Endothelial cell (in vitro differentiated cells): ENCODE measurements at places on chromosomes 2 and 18. TPM values are rescaled to one million over a fixed set of nuclear protein-coding genes. Genes with fewer than 3 reads are reported as not detected.

Gene PID1
- total RNA-seq: not detected

Gene AQP12A
- not detected for total RNA-seq

Gene GALNT13
- total RNA-seq: 26.3 TPM

Gene ZNF385B
- total RNA-seq: 0.49 TPM

DNA sequence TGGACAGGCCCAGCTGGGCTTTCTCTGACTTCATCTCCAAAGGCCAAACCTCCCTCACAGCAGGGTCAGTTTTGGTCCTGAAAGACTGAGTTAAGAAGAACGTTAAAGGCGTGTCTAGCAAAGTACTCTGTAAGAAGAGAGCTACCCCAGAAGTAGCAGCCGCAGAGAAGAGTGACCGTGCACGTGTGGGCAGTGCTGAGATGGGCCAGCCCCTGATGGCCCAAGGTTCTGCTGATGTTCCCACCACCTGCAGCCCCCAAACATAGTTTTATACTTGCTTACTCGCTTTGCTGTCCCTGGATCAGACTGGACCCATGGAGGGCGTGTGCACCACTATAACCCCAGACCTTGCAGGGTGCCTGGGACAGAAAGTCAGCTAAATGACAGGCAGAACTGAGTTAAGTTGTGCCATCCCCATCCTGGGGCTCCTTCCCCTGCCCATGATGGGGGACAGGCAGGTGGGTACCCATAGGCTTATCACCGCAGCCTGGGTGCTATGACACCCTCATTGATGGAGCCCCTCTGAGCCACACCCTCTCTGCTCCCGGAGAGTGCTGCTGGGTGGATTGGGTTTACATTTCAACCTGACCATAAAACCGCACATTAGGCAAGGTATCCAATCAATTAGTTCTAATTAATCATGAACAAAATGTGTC lies 367.3 kb upstream of the HS6ST1 start:
- no peaks in the 10 kb centered on the region for H3K36me3 ChIP-seq
- no peak overlapping the region for H3K4me3 ChIP-seq
- no peaks in the 10 kb centered on the region for H3K4me1 ChIP-seq
- peaks cover 5% of the 10 kb centered on the region for H3K27me3 ChIP-seq

GRCh38 chr2:128841803-128842202 lies 523.1 kb upstream of the HS6ST1 start:
- H3K27ac ChIP-seq: no peak overlapping the region
- DNase-seq: no peak
- H3K36me3 ChIP-seq: no peaks in the 10 kb centered on the region
- peaks cover 4% of the 10 kb centered on the region for H3K27me3 ChIP-seq
- H3K4me3 ChIP-seq: no peak overlapping the region

DNA sequence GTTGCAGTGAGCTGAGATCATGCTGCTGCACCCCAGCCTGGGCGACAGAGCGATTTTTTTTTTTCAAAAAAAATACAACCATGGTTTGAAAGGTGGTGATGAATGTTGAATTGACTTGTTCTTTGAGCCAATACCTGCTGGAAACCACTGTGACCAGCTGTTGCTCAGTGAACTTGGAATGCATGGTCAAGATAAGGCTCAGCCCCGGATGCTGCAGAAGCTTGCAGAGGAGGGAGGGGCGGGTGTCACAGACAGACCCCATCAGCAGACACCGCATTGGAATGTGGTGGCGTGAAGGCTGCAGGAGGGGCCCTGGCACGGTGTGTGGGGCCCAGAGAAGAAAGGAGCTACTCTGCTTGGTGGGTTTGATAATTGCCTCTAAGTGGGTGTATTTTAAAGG lies 91.6 kb downstream of the ITGB1BP1 start:
- no peak overlapping the region for H3K4me3 ChIP-seq
- H3K36me3 ChIP-seq: peaks cover 15% of the 10 kb centered on the region
- no peak overlapping the region for H3K27ac ChIP-seq
- peaks cover 18% of the 10 kb centered on the region for H3K4me1 ChIP-seq
- H3K27me3 ChIP-seq: peaks cover 3% of the 10 kb centered on the region

Gene POTEJ
- not detected for total RNA-seq

Gene CXCR1
- total RNA-seq: not detected

DNA sequence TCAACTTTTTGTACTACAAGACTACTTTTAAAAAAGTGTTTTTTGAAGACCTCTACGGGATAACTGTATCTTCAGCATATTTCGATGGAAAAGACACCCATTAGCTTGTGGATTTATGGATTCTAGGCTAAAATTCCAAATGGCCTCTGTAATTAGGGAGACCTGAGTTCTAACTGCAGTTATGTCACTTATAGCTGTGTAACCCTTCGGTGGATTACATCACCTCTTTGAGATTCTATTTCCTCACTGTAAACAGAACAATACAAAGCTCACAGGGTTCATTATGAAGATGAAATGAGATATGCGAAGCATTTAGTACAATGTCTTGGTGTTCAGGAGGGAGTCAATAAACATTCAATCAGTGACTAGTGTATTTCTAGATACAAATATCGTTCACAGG lies 24.2 kb downstream of the LMAN2L start:
- H3K4me1 ChIP-seq: peaks cover 2% of the 10 kb centered on the region
- peaks cover 9% of the 10 kb centered on the region for H3K36me3 ChIP-seq
- no peak overlapping the region for H3K27ac ChIP-seq
- H3K27me3 ChIP-seq: no peaks in the 10 kb centered on the region
- no peak for DNase-seq
- H3K4me3 ChIP-seq: no peak overlapping the region

DNA sequence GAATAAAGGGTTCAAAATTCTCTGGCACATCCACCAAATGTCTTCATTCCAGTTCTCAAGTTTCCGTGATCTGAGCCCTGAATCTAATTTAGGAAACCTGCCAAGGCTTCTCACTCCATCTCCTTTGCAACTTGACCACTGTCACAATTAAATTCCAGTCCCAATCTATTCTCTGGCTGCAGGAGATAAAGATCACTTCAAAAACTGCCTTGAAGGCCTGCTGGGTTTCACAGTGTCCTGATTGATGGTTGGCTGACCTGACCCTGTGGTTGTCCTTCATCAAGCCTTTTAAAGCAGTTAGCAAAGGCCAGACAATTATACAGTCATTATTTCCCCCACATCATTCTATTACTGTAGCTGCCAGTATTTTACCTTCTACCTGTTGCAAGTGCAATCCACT lies 60.3 kb upstream of the DNAJC10 start:
- DNase-seq: no peak
- peaks cover 1% of the 10 kb centered on the region for H3K27me3 ChIP-seq
- no peak overlapping the region for H3K27ac ChIP-seq
- H3K36me3 ChIP-seq: no peaks in the 10 kb centered on the region
- H3K4me1 ChIP-seq: no peaks in the 10 kb centered on the region

Gene CAPN14
- total RNA-seq: 0.13 TPM

GRCh38 chr2:38701542-38701941 lies 35.6 kb downstream of the GALM start:
- no peak for DNase-seq
- H3K27me3 ChIP-seq: peaks cover 1% of the 10 kb centered on the region
- H3K27ac ChIP-seq: no peak overlapping the region

Gene ADD2
- 54.0 TPM for total RNA-seq

Gene REG3G
- not detected for total RNA-seq

DNA sequence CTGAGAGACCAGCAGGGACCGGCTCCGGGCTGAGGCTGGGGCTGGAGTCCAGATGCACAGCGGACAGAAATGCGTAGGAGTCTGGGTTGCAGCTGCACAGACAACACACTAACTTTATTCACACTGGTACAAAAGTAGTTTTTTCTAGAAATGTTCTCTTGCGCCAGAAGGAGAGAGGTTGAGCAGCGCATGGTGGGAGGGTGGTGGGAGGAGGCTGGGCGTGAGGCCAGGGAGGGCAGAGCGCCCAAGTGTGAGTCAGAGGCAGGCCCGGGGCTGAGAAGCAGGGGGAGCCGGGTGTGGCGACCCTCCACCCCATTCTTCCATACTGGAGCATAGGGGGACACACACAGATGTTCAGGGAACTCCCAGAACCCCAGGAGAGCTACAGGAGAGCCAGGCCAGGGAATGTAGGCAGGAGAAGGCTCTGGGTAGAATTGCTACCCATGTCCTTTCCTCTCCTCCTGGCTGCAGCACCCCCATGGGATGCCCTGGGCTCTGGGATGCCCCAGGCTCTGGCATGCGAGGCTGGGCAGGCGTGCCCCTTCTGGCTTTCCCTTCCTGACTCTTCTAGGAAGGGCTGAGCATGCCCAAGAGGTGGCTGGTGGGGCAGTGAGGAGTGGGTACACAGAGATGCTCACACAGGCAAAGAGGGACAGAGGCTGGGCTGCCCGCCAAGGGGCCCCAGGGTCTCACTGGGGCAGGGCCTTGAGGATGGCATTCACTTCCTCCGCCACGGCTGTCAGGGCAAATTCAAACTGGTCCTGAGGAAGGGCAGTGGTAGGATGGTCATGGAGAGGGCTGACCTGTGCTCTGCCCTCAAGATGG lies 10.6 kb downstream of the DNAJB2 start:
- no peak overlapping the region for H3K27ac ChIP-seq
- peaks cover 7% of the 10 kb centered on the region for H3K27me3 ChIP-seq
- peaks cover 6% of the 10 kb centered on the region for H3K4me1 ChIP-seq
- peaks cover 3% of the 10 kb centered on the region for H3K36me3 ChIP-seq
- no peak for DNase-seq

DNA sequence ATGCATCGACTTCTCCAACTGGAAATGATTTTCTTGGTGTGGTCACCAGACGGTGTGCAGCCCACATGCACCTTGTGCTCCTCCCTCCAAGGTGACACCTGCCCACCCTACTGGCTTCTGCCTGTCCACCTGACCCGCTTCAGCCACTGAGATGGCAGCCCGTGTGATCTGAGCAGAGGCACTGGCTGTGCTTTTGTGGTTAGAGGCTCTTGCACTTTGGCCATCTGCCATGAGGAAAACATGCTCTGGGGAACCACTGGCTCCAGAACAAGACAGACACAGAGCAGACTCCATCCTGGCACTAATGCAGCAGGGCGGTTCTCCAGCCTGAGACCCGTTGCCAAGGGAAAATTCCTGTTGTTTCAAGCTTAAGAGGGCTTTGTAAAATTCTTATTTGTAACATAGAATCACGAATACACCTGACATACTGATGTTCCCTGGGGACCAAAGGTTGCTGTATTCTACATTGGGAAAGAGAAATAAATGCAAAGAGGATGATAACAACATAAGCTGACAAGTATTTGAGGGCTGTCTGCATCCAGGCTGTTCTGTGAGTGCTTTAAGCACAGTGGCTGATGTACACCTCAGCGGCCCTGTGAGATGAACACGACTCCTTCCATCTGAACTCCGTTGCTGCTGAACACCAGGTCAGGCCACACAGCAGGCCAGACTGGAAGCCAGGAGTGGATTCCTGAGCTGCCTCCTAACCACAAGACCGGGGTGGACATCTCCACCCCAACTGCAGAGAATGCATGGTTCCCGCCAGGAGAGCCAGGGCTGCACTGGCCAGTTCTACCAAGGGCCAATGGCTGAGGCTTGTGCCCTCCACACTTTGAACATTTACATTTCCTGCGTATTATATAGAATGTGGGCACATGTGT lies 820.4 kb downstream of the GALR1 start:
- no peak overlapping the region for H3K4me3 ChIP-seq
- H3K27ac ChIP-seq: no peak overlapping the region
- peaks cover 3% of the 10 kb centered on the region for H3K36me3 ChIP-seq
- no peaks in the 10 kb centered on the region for H3K4me1 ChIP-seq
- no peak for DNase-seq
- H3K27me3 ChIP-seq: peaks cover 1% of the 10 kb centered on the region

Gene OST4
- 379 TPM for total RNA-seq

Gene NTSR2
- total RNA-seq: not detected

- H3K27me3 ChIP-seq: peaks cover 12% of the 10 kb centered on the region
- no peak for DNase-seq
- H3K36me3 ChIP-seq: no peaks in the 10 kb centered on the region
- no peak overlapping the region for H3K27ac ChIP-seq
These were observed 47.7 kb downstream of the DNMT3A start for GRCh38 chr2:25293958-25294562.

- H3K4me3 ChIP-seq: no peak overlapping the region
- no peak for DNase-seq
- H3K27me3 ChIP-seq: no peaks in the 10 kb centered on the region
- H3K27ac ChIP-seq: no peak overlapping the region
- peaks cover 17% of the 10 kb centered on the region for H3K36me3 ChIP-seq
These were observed 123.6 kb upstream of the CDCA7 start for GRCh38 chr2:173231042-173231441.

- H3K4me3 ChIP-seq: no peak overlapping the region
- DNase-seq: no peak
- H3K27me3 ChIP-seq: no peaks in the 10 kb centered on the region
- H3K36me3 ChIP-seq: no peaks in the 10 kb centered on the region
These were observed 1025.8 kb upstream of the CNTNAP5 start for GRCh38 chr2:122999258-122999657.

Gene CAPN13
- total RNA-seq: 0.44 TPM

GRCh38 chr2:228841877-228842276 lies 429.2 kb downstream of the PID1 start:
- H3K27me3 ChIP-seq: no peaks in the 10 kb centered on the region
- no peaks in the 10 kb centered on the region for H3K4me1 ChIP-seq
- H3K4me3 ChIP-seq: no peak overlapping the region
- H3K27ac ChIP-seq: no peak overlapping the region

GRCh38 chr2:172639256-172639655 lies 83.4 kb downstream of the PDK1 start:
- no peaks in the 10 kb centered on the region for H3K36me3 ChIP-seq
- H3K4me1 ChIP-seq: no peaks in the 10 kb centered on the region
- DNase-seq: no peak

DNA sequence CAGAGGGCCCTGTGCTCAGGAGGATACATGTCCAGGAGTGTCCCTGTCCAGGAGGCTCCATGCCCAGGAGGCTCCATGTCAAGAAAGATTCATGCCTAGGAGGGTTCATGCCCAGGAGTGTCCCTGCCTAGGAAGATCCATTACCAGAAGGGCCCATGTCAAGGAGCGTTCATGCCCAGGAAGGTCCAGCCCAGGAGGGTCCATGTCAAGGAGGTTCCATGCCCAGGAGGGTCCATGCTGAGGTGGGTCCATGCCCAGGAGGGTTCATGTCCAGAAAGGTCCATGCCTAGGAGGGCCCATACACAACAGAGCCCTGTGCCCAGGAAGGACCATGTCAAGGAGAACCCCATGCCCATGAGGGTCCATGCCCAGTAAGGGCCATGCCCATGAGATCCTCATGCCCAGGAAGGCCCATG lies 7.0 kb downstream of the GPR35 start:
- H3K27me3 ChIP-seq: peaks cover 12% of the 10 kb centered on the region
- H3K36me3 ChIP-seq: peaks cover 7% of the 10 kb centered on the region
- H3K4me3 ChIP-seq: no peak overlapping the region
- no peaks in the 10 kb centered on the region for H3K4me1 ChIP-seq
- DNase-seq: no peak
- H3K27ac ChIP-seq: no peak overlapping the region
